ENCODE measurements at places on chromosomes 12 and 14.

GRCh38 chr12:113145720-113146551, 3.6 kb upstream of the CFAP73 start:
- no peak for DNase-seq

- DNase-seq: no peak
Observed at GRCh38 chr14:104548802-104549535, 30.6 kb upstream of the C14orf180 start.

GRCh38 chr14:78090864-78091263, 79.3 kb upstream of the NRXN3 start:
- no peak for DNase-seq

GRCh38 chr12:87196321-87196720, 832.9 kb downstream of the C12orf50 start:
- DNase-seq: no peak

DNA sequence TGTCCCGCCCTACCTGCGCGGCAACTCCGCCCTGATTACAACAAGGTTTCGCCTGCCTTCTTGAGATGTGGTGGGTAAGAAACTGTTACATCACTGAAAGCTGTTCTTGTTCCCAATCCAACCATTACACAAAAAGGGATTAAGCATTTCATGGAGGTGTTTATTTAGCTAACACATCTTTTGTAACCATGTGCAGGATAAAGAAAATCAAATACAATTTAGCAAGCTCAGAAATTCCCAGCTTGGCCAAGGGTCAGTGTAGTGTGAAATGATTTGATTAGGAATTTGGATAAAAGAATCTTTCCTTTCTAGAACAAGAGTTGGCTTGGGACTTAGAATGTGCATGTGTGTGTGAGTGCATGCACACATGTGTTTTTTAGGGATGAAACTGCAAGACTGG, 6.3 kb downstream of the FOXN4 start:
- DNase-seq: no peak

GRCh38 chr12:118183155-118183554, 47.2 kb downstream of the PEBP1 start:
- no peak for DNase-seq

GRCh38 chr12:10386857-10387256, 3.0 kb downstream of the KLRK1 start:
- DNase-seq: no peak

- no peak for DNase-seq
Observed at GRCh38 chr12:1614360-1614759, 14.7 kb upstream of the WNT5B start.

- DNase-seq: no peak
Observed at GRCh38 chr12:109999983-110000505, 814 bp downstream of the ANKRD13A start.

GRCh38 chr14:76904100-76904739, 78.0 kb downstream of the LRRC74A start:
- DNase-seq: no peak

GRCh38 chr12:12191008-12191407, 75.8 kb downstream of the LRP6 start:
- no peak for DNase-seq

GRCh38 chr12:18101043-18101442, 11.1 kb upstream of the RERGL start:
- DNase-seq: no peak

GRCh38 chr12:66627270-66627987, 51.4 kb downstream of the GRIP1 start:
- DNase-seq: no peak

- DNase-seq: no peak
Observed at GRCh38 chr14:100816950-100817901, 8.7 kb upstream of the MEG3 start.

DNA sequence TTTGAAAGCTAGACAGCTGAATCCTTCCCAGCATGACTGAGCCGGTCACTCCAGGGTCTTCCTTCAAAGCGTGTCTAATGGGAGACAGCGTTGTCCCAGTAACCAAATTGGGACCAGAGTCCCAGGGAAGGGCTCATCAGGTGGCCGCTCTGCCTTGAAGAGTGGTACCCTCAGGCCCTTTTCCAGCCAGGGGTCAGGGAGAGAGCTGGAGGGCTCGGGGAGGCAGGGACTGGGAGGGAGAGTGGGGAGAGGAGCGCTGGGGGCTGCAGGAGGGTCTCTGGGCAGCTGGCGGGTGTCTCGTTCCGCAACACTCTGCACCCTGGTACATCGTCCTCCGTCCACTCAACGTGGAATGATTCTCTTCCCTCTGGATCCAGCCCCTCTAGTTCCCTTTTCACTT, 1.6 kb upstream of the RTL1 start:
- no peak for DNase-seq

DNA sequence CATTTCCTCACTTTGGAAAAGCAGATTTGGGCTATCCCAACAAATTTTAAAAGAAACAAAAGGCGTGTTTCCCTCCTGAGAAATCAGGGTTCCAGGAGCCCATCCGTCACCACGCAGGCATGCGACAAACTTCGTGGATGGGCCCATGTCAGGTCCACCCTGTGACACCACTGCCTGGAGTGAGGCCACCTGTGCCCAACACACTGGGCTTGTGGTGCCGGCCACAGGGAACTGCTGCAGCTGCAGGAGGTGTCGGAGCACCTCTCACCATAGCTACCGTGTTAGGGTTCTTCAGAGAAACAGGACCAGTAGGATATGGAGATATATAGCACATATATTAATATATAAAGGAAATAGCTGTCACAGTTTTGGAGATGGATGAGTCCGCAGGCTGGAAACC, 53.0 kb upstream of the BCL11B start:
- DNase-seq: no peak

DNA sequence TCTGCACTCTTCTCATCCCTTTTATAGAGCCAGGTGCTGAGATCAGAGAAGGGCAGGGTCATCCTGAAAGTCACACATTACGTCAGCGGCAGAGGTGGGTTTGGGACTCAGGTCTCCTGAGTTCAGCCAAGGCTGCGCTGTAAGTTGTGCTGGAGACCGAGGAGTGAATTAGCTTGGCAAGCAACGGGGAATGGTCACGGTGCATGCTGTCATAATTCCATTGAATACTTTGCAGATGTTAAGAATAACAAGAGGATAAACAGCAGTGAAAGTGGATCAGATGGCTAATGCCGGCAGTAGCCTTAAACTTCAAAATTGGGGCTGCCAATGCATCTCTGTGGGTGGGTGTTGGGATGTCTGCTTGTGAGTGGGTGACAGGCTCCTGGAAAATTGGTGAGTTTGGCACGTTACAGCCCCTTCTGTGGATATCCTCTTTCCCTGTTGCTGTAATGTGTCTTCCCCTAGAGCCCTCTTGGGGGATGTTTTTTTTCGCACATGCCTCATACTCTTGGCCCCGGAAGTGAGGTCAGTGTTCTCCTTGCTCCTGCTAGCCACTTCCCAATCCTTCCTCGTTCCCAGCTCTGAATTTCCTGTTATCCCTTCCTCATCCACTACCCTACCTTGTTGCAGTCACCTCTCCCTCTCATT, 287.1 kb upstream of the SRRM4 start:
- no peak for DNase-seq

DNA sequence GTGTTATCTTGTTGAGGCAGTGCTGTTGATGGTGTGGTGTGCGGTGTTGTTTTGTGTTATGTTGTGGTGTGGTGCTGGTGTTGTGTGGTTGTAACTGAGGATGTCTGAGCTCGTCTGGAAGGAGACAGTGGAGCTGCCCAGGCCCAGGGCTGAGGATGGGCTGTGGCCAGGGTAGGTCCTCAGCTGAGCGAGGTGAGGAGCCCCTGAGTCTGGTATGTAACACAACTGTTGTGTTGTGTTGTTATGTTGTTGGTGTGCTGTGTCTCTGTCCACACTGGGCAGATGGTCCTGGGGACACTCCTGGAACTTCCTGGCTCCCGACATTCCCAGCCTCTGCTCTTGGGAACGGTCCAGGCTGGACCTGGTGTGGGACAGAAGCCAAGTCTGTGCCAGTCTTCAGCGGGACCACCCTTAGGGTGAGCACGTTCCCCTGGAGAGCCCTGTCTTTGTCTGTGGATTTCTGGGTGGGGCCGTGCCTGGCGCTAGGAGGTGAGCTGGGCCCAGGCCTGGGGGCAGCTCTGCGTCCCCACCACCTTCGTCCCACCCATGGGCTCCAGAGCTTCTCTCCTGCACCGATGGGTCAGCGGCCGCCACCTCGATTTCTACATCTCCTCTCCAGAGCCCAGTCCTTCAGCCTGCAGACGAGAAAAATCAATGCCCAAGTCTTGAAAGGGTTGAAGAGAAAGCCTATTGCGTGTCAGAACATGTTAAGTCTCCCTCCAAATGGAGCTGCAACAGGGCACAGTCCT, 27.4 kb upstream of the SFSWAP start:
- DNase-seq: no peak

DNA sequence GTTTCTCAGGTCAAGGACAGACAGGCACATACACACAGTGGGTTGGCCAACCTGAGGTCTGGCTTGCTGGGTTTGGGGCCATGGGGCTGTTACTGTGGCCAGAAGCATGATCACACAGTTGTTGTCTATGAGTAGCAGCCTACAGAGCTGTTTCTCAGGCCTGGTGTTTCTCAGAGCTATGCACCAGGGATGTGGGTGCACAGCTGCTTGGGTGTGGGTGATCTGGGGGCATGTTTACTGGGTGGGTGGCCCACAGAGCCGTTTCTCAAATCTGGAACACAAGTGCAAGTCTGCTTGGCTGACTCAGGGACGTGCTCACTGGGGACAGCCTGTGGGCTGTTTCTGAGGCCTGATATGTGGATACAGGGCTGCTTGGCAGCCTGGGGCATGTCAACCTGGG, 23.1 kb upstream of the PALS1 start:
- DNase-seq: no peak

DNA sequence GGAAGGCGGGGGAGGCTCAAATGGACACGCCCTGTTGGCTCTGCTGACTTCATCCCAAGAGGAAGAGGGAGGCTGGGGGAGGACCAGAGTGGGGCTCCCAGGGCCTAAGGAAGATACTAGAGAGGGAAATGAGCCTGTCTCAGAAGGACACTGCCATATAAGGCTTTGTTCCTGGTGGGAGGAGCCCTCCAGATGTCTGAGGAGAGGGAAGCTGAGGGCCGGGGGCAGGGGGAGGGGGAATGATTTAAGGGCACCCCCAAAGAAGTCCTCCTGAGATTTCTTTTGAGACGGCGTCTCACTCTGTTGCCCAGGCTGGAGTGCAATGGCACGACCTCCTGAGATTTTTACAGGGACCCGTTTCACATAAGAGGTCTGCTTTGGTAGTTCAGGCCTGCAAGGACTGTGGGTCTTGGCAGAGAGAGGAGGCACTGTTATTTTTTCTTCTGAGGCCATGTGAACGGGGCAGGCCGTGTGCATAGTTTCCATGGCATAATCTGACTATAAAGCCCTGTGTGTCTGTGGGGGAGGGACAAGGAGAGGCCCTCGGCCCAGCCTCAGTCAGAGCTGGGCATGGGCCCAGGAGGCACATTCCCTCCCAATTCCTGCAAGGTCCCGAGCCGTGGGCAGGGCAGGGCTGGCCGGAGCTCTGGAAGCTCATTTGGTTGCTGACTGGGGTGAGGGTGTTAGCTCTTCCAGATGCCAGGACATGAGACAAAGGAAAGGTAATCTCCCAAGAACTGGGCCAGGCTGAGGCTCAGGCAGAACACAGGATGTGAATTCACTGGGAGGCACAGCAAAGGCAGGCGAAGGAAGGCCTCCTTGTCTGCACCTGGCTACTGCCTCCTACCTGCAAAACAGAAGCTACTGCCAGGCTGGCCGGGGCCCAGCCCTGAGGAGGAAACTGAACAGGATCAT, 22.2 kb upstream of the PLEKHG3 start:
- no peak for DNase-seq

GRCh38 chr12:125247477-125247876, 182.2 kb downstream of the AACS start:
- DNase-seq: no peak

GRCh38 chr14:69667938-69668335, 56.5 kb downstream of the SUSD6 start:
- no peak for DNase-seq

DNA sequence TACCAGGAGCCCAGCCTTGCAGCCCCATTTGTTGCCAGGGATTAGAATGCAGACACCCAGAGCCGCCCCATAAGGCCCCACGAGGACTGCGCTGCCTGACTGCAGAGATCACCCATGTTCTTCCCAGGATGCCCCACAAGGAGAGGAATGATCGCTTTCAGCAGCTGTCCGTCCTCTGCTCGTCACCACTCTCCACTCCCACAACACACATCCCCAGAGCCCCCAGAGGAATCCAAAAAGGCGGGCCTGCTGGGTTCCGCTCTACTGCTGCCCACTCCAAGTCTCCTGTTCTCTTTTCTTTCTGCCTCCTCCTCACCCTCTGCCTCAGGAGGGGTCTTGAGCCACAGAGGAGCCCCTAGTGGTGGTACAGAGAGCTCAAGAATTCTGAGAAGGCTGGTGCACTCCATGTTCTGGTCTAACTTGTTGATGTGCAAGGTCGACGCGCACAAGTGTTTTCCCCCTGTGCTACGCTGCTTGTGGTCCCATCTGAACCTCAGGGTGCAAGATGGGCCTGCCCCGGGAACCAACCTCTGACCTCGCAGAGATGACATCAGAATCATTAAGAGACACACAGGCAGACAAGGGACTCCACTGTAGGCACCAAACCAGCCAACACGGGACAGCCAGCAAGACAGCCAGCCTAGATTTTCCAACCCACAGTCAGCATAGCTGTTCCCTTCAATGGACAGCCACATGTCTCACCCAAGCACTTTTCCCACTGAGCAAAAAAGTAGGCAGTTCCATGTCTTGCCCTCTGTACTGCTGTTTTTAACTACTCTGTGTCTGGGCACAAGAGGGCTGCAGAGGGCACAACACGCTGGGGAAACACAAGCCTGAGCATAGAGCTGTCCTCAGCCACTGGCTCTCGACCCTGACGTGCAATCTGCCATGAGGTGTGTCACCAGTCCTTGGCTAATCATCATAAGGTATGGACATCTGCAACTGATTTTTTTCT, 29.9 kb downstream of the PXN start:
- no peak for DNase-seq

DNA sequence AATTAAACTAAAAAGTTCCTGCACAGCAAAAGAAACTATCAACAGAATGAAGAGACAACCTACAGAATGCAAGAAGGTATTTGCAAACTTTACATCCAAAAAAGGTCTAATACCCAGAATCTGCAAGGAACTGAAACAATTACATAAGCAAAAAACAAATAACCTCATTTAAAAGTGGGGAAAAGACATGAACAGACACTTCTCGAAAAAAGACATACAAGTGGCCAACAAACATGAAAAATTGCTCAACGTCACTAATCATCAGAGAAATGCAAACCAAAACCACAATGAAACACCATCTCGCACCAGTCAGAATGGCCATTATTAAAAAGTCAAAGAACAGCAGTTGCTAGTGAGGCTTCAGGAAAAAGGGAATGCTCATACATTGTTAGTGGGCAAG, 15.2 kb downstream of the PDE6H start:
- DNase-seq: no peak

- DNase-seq: no peak
Observed at GRCh38 chr14:50030036-50030435, 86.3 kb downstream of the VCPKMT start.

DNA sequence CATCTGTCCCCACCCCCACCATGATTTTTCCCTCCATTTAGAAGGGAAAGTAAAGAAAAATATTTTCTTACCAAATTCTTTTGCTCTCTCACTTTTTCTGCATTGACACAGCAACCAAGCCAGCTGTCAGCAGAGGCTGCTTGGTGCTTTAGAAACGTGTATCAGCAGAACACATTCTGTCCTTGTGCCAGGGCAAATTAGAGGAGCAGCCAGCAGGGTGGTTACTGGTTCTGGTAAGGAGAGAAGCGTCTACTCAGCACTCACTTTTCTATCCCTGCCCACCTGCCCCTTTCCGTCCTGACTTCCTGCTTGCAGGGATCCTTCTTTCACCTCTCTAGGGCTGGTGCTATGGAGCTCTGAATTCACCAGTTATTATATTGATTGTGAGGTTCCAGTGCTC, 327.5 kb upstream of the PDE3A start:
- no peak for DNase-seq

Measured in NT2/D1 (cell line).